ENCODE measurements at places on chromosomes 3 and 15. TPM values are rescaled to one million over a fixed set of nuclear protein-coding genes. Genes with fewer than 3 reads are reported as not detected.

Gene ANO10
- total RNA-seq, result 27.4 TPM

GRCh38 chr3:31412832-31413231 lies 119.9 kb upstream of the STT3B start:
- no peak for DNase-seq

DNA sequence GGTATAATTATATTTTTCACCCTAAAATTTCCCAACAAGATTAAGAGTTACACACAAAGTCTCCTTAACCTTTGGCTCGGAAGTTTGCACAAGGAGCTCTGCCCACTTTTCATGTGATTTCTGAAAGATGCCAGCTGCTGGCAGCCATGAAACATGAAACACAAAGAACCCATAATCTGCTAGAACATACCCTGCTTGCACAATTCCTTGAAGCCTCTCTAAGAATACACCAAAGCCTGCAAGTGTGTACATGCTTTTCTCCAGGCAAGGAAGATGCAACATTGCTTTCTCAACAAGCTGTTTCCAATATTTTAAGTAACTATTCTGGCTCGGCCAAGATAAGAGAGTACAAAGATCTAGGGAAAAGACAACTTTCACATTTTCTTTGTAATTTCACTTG lies 182.0 kb upstream of the WNT5A start:
- no peak for DNase-seq

DNA sequence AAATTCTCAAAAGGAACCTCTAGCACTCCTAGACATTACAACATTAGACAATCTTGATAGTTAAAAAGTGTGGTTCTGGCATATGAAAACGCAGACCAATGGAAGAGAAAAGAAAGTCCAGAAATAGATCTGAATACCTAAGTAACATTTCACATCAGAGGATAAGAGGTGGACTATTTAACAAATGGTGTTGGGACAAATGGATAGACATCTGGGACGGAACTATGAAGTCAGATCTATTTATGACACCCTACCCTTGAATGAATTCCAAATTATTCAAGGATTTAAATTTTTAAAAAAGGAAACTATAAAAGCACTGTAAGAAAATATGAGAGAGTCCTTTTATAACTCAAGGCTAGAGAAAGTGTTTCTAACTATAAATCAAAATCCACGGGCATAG lies 111.3 kb downstream of the SCN11A start:
- DNase-seq, result no peak

Gene AMOTL2
- total RNA-seq, result 78.3 TPM

- no peak for DNase-seq
Measured at GRCh38 chr3:41370307-41370706, 171.0 kb downstream of the CTNNB1 start.

GRCh38 chr15:65400760-65401610 lies 21.8 kb downstream of the IGDCC4 start:
- no peak for DNase-seq

DNA sequence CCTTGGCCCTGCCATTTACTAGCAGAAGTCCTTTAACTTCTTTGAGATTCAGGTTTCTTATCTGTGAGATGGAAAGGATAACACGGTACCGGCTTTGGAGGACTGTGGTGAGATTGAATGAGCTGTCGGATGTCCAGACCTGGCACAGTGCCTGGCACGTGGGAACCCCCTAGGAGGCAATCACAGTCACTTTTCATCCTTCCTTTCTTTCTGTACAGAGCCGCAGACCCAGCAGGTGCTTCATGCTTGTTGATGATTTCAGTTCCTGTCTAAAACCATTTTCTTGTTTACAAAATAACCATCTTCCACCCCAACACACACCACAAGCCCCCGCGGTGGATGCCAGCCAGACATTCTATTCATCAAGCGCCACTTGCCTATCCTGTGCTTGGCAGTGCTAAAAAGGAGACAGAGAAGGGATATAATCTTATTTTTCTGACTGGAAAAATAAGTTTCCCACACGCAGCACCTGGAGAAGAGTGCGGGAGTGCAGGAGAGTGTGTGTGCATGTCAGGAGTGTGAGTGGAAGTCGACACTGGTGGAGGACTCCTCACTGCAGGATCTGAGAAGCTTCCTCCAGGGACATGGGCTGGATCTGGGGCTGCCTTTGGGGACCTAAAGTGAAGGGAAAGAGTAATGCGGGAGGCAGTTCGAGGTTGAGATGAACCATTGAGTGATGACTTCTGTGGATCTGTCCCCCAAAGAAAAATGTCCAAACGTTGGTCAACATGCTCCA lies 85.7 kb downstream of the ST6GAL1 start:
- DNase-seq, result no peak

Gene DAZL
- total RNA-seq, result not detected

Gene PCYT1A
- 56.4 TPM for total RNA-seq

Gene RNF7
- total RNA-seq, result 80.5 TPM

Gene DALRD3
- 48.4 TPM for total RNA-seq

DNA sequence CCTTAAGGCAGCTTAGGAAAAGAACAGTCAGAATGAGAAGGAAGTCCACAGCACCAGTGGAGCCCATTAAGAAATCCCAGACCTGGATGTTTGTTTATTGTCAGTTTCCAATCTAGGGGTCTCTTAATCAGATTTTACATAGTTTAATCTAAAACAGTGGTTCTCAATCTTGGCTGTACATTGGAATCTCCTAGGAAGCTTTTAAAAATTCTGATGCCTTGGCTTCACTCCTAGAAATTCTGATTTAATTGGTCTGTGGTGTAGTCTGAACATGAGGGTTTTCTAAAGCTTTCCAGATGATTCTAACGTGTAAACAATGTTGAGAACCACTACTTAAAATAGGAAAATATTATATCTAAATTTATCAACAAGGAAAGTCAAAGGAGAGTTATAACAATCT lies 56.6 kb upstream of the SPRED1 start:
- DNase-seq, result no peak

DNA sequence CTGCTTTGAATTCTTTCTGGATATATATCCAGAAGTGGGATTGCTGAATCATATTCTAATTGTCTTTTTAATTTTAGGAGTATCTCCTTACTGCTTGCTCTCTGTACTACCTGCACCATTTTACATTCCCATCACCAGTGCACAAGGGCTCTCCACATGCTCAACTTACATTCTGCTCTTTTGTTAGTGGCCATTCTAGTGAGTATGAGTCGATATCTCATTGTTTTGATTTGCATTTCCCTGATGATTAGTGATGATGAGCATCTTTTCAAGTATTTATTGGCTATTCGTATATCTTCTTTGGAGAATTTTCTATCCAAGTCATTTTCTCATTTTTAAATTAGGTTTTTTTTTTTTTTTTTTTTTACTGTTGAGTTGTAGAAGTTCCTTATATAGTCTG lies 29.5 kb downstream of the PFN2 start:
- DNase-seq, result no peak

- DNase-seq, result no peak
Measured at GRCh38 chr3:168885028-168885427, 778.5 kb downstream of the MECOM start.

GRCh38 chr3:122232485-122232884 lies 49.0 kb downstream of the CASR start:
- DNase-seq, result no peak

Gene KLHL40
- total RNA-seq, result not detected

- no peak for DNase-seq
Measured at GRCh38 chr15:79724312-79724711, 172.5 kb downstream of the MTHFS start.

Gene SPG21
- total RNA-seq, result 92.8 TPM

DNA sequence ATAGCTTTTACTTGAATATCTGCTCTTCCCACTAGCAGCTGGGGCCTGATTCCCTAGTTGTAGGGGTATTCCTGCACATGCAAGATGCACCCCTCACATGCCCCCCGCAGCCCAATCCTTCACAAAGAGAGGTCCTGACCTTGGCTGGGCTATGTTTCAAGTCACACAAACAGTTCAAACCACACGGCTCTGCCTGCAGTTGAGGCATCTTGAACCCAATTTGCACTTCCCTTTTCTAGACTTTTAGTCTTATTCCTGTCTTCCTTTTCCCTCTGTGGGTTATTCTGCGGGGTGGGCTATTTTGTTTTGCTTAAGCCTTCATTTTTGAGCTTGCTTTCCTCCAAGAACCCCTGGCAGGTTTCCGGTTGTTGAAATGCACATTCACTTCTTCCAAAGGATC lies 13.3 kb upstream of the CCR1 start:
- no peak for DNase-seq

DNA sequence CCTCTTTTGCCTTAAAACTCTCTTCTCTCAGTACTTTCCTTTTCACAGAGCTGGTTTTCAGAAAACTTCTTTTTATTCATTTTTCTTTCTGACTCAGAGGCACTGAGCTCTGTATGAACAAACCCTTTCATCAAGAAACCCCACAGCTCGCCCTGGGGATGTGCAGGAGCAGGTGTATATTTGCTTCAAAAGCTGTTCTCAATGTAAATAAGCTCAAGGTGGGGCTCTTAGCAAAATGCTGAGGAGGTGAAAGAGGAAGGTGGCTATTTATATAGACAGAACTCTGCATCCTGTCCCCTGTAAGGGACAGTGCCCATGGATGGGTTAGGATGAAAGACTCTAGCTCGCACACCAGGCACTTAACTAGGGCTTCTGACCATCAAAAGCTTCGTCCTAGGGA lies 302.0 kb downstream of the WDR72 start:
- no peak for DNase-seq

All from breast epithelium (tissue), 4 donors.